RCC 7860 (cell line): ENCODE measurements at places on chromosomes 11 and 22.

DNA sequence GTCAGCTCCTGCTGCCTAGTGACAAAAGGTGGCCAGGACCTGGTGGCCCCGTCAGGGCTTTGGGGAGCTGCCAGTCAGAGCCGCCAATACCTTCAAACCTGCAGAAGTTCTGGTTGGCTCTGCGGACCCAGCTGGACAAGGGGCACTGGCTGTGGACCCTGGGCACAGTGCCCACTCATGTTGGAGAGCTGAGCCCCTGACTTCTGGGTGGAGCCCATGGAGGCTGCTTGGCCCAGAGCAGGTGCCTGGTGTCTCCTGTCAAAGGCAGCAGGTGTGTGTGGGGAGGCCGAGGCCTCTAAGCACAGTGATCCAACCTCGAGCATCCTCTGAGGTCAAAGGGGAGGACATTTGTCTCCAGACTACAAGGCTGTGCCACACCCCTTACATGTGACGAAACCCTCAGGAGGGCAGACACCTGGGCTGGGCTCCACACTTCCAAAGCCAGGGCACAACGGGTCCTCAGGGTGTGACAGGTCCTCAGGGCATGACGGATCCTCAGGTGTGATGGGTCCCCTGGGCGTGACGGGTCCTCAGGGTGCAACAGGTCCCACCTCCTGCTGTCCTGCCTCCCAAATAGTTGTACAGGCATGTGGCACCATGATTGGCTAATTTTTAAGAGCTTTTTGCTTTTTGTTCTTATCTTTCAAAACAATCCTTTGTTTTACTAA, 37.0 kb downstream of the MUC2 start:
- no peak for DNase-seq

GRCh38 chr22:48316257-48317250, 1511.1 kb downstream of the BRD1 start:
- no peak for DNase-seq

- DNase-seq = no peak
Observed at GRCh38 chr11:23539556-23539955, 679.3 kb upstream of the CCDC179 start.

- DNase-seq = no peak
Observed at GRCh38 chr11:121113611-121114010, 12.6 kb downstream of the TECTA start.

DNA sequence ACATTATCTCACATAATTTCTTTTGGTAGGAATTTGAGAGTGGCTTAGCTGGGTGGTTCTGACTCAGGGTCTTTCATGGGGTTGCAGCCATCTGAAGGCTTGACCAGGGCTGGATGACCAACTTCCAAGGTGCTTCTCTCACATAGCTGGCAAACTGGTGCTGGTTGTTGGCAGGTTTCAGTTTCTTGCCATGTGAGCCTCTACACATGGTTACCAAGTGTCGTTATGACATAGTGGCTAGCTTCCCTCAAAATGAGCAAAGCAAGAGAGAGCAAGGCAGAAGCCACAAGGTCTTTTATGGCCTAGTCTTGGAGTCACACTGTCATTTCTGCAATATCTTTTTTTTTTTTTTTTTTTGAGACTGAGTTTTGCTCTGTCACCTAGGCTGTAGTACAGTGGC, 4.2 kb upstream of the TFIP11 start:
- DNase-seq = no peak

- no peak for DNase-seq
Observed at GRCh38 chr11:282171-282570, 4.0 kb downstream of the NLRP6 start.

DNA sequence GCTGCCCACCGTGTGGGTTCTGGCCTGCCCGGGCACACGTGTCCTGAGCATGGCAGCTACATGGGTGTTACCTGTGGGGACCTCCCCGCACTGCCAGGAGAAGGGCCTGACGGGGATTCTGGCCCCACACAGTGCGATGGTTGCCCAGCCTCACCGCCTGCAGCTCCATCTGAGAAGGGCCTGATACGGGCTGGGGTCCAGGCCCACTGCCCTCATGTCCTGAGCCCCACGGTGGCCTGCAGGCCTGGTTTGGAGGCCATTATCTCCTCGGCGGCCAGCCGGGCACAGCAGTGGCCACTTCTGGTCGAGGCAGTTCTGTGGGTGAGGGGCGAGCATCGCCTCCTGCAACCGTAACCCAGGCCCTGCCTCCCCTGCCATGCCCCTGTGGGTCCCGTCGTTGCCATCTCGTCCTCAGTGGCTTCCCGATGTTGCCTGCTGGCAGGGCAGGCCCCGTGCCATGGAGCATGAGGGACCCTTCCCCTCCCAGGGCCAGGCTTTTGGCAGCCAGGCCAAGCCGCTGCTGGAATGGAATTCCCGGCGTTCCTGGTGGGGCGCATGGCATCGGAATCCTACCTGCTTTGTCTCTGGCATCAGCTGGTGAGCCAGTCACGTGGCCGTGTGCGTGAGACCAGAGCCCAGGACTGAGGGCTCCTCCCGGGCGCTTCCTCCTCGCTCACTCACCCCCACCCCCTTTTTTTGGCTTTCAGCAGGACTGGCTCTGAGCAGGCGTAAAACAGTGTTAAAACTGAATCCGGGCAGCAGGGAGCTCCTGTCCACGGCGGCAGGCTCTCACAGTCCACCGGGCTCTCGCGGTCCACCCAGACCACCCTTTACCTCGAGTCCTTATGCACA, 71.9 kb upstream of the PPARA start:
- peak; percentile 87 for DNase-seq

DNA sequence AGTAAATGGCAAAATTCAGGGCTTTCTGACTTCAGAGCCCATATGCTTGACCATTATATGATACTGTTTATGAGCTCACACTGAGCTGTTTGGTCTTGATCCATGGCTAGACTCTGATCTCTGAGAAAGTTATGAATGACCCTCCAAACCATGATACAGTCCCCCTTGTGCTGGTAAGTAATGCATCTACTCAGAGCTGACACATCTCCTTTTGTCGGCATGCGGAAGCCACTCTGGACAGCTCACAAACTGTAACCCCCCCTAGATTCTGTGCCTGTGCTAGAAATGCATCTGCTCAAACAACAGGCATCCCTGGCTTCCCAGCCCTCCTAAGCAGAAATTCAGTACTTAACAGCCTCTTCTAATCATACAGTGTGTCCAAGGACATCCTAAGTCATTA, 150.8 kb upstream of the RAG2 start:
- DNase-seq = no peak

DNA sequence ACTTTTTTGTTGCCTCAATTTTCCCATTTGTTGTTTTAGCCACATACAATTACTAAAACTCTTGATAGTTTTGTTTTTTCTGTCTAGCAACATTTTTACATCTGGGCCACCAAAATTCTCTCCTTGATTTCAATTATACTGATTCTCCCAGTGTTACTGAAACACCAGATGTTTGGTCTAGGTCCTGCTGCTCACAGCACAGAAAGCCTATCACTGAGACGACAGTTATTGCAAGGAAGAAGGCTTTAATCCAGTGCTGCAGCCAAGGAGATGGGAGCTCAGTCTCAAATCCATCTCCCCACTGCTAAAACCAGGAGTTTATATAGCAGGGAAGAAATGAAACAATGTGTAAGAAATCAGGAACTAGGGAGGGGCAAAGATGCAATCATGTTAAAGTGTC, 837.7 kb upstream of the CNTN5 start:
- DNase-seq = no peak

- no peak for DNase-seq
Observed at GRCh38 chr22:44962741-44963454, 46.9 kb downstream of the PHF21B start.

DNA sequence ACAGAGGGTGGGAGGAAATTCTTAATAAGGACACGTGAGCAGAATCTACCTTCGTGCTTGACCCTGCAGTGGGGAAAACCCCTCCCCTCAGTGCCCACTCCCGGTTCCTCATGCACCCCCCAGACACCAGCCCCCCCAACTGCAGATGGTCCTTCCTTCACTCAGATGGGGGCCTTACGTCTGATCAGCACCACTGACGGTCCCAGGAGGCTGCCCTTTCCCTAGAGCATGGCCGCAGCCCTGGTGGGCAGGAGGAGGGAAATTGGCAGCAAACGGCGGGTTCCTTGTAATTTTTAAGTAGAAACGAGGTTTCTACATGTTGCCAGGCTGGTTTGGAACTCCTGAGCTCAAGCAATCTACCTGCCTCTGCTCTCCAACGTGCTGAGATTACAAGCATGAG, 477.7 kb downstream of the TBC1D22A start:
- no peak for DNase-seq

- no peak for DNase-seq
Observed at GRCh38 chr11:122852074-122852795, 13.9 kb downstream of the CRTAM start.

DNA sequence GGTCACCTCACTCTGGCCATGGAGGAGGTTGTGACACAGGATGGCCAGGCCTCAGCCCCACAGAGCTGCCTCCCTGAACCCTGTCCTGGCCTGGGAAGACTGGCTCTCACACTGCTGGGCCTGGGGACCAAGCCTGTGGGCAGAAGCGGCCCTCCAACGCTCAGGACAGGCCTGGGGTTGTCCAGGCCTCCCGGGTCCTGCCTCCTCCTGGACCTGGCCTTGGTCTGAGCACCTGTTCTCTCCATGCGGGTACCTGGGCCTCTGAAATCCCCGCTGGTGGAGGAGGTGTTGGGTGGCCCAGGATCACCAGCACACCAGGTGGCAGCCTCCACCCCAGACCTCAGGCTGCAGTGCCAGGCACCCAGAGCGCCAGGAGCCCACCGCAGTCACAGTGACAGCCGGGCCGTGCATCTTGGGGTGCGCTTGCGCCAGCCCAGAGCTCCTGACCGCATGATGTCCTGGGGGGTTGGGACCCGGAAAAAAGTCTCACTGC, 16.1 kb upstream of the PIM3 start:
- DNase-seq = no peak

DNA sequence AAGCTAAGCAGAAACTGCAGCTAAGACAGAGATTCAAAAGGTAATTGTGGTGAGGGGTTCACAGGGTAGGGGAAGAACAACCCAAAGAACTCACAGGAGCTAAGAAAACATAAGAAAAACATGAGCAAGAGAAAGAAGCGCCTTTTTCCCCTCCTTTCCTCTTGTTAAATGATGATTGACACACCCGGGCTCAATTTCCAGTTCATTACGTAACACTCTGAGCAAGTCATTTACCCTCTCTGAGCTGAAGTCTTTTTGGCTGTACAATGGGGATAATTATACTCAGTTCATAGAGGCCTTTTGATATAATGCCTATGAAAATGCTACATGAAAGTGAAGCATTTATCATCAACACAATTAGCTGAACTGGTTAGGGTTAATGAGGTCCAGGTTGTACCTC, 17.2 kb downstream of the LRP4 start:
- no peak for DNase-seq

DNA sequence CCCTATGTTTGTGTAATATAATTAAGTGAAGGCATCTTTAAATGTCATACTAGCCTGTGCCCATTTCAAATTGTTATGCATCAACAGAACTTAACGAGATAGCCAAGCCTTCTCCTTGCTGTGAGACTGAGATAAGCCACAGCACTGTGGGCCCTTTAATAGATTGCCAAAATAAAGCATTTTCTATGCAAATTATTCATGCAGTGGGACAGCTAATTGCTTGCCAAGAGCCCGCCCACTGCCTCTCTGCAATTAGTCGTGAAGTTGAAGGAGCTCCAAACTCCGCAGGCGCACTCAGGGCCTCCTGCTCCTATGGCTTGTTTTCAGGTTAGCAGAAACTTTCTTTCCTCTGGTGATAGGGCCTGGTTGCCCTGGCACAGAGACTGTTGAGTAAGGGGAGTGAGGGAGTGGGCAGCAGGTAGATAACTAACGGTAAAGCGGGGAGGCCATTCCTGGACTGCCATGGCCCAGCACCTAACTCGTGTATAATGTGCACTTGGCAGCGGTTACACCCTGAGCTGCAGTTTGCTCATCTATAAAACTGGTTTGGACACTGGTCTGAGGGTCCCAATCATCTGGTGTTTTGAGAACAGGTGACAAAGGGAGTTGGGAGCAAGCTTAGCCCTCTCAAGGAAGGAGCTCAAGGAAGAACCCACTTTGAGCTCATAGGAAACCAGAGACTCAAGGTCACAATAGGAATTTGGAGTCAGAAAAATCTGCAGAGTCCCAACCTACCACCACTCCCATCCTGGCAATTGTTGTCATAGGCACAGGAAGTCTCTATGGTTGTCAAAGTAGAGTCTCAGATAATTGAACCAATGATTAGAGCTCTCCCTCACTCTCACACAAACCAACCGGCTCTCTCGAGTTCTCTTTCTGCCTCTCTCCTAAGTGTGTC, 33.9 kb upstream of the RIC3 start:
- no peak for DNase-seq

- DNase-seq = peak; percentile 25
Observed at GRCh38 chr11:8099291-8099899, 18.4 kb downstream of the TUB start.

- peak; percentile 25 for DNase-seq
Observed at GRCh38 chr11:15006139-15006759, 34.1 kb upstream of the CALCA start.

DNA sequence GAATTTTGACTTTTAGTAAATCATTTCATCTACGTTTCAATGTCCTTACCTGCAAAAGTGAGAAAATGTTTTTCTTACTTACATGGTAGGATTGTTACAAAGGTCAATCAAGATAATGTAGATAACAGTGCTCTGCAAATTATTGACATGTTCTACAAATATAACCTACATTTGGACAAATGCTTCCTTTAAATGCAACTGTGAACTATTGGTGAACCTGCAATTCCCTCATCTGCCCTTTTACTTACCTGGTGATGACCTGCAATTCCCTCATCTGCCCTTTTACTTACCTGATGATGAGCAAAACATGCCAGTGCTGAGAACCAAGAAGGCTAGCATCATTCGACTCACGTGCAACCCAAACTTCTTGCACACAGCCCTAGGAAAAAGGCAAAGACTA, 11.1 kb downstream of the ALG9 start:
- DNase-seq = no peak

- DNase-seq = no peak
Observed at GRCh38 chr11:44839458-44840084, 111.1 kb downstream of the TP53I11 start.

DNA sequence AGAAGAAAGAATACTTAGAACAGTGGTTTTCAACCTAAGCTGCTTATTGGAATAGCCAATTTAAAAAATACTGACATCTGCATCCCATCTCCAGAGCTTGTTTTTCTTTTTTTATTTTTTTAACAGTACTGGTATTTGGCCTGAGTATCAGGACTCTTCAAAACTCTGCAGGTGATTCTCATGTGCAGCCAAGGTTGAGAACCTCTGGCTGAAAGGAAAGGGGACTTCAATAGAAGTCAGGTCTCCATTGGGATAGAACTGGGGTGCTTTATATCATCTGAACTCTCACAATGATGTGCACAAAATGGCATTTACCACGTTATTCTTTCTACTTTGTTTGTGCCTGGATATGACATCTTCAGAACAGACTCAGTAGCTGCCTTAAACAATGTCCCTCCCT, 55.3 kb downstream of the BBOX1 start:
- no peak for DNase-seq

- DNase-seq = no peak
Observed at GRCh38 chr11:8056810-8057463, 24.1 kb upstream of the TUB start.

- no peak for DNase-seq
Observed at GRCh38 chr11:8543278-8543677, 50.8 kb downstream of the STK33 start.

- DNase-seq = no peak
Observed at GRCh38 chr11:117070016-117070415, 28.2 kb downstream of the SIK3 start.

GRCh38 chr11:105989124-105989523, 32.9 kb downstream of the MSANTD4 start:
- DNase-seq = no peak
